ENCODE measurements at places on chromosomes 1 and 21.

DNA sequence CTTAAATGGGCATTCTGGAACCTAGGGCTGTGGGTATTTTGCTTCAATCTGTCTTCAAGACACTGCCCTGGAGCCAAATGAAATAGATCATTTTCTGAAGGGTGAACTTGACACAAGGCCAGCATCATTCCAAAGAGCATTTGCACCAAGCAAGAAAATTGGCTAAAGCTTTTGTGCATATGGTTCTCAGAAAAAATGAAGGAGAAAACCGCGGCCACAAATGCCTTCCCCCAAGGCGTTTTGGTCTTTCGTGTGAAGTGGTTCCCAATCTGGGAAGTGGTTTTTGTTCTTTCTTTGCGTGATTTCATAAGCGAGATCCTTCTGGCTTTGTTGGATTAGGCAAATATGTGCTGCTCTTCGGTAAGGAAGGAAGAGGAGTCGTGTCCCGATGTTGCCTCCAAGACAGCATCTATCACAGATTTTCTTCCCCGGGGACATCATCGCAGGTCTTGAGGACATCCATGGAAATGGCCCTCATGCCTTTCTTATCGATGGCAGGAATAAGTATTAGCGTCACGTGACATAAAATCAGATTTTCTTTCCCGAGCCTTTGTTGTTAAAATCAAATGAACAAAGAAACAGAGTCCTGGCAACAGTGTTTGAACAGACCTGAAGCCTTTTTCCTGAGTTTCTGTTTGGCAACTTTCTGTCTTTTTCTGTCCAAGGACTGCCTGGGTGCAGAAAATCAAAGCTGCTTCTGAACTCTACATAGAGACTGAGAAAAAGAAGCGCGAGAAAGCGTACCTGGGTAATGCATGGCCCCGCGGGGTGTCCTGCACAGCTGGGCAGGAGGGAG lies 31.0 kb downstream of the ATP5PO start:
- DNase-seq, result no peak

GRCh38 chr1:196207612-196208217 lies 400.5 kb downstream of the KCNT2 start:
- no peak for DNase-seq

- no peak for DNase-seq
These were observed 26.7 kb downstream of the CDCA8 start for GRCh38 chr1:37718901-37719571.

GRCh38 chr1:228938537-228938901 lies 203.2 kb downstream of the RHOU start:
- no peak for DNase-seq

DNA sequence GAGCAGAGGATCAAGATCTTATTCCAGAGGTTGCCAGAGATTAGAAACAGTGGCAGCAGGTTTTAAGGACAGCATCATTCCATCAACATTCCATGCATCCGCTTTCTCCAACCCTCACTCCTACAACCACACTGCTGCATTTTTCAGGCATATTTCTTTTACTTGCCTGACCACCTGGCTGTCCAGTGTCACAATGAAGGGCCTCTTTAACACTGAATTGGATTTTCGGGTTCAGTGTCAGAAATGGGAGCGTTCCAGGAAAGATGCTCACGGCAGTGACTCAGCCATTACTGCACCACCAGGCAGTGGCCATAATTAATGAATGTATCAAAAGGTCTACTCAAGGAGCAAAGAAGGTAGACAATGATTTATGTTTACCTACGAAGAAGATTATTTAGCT lies 200.4 kb upstream of the ESRRG start:
- no peak for DNase-seq

GRCh38 chr1:240794046-240794843 lies 182.3 kb upstream of the GREM2 start:
- no peak for DNase-seq

- DNase-seq, result no peak
These were observed 12.1 kb downstream of the RGS1 start for GRCh38 chr1:192587386-192588266.

DNA sequence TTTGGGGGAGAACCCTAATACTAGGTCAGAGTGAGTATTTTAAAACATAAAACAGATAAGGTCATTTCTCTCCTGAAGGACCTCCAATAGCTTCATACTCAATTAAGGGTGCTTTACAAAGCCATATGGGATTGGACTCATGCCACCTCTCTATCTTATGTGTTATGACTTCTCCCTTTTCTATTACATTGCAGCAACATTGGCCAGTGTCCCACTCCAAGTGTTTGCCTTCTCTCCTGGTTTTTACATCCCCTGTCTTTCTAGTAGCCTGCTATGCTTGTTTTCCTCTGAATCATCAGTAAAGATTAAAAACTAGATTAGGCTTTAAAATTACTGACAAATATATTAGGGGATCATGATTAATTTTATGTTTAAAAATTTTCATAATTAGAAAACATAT lies 66.6 kb downstream of the SCMH1 start:
- no peak for DNase-seq

DNA sequence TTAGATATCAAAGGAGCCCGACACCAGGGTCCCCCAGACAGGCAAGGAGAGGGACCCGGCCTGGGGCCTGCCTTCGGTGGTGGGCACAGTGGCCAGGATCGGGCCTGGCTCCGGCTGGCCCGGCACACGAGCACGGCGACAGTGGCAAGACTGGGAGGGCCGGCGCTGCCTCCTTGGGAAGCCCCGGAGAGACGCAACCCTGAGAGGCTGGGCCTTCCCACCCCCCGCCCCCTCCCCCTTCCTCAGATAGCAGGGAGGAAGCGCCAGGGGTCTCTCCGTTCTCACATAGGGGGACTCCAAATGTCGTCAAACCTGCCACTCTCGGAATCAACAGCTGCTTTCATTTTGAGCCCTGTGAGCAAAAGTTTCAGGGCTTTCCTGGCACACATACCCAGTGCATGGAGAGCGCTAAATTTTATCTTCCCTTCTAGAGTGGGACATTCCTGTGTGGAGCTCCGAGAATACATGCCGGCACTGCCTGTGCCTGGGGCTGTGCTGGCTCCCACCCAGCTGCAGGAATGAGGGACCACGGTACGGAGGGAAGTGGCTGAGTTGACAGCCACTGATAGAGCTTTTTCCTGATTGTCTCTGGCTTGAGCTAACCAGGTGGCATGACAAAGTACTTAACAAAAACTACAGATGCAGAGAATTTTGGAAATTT lies 62.4 kb downstream of the CD247 start:
- DNase-seq, result no peak

- no peak for DNase-seq
These were observed at the start of gene B4GALT2 for GRCh38 chr1:43978551-43979260. TSS of gene B4GALT2 (plus strand) at chr1:43979210. CDS start at chr1:43981161, 1,951 bp downstream.

GRCh38 chr1:184380468-184380867 lies 6.4 kb upstream of the C1orf21 start:
- no peak for DNase-seq

- no peak for DNase-seq
These were observed 15.3 kb upstream of the FHAD1 start for GRCh38 chr1:15231714-15232201.

GRCh38 chr1:232599178-232600041 lies 30.5 kb downstream of the SIPA1L2 start:
- no peak for DNase-seq

- no peak for DNase-seq
These were observed 231.7 kb upstream of the B3GALT2 start for GRCh38 chr1:193417945-193418744.

GRCh38 chr1:156128308-156128653 lies 13.8 kb downstream of the LMNA start:
- DNase-seq, result no peak

GRCh38 chr1:183241471-183241870 lies 55.4 kb downstream of the LAMC2 start:
- no peak for DNase-seq

GRCh38 chr1:86811142-86811924 lies 102.6 kb downstream of the SELENOF start:
- no peak for DNase-seq

DNA sequence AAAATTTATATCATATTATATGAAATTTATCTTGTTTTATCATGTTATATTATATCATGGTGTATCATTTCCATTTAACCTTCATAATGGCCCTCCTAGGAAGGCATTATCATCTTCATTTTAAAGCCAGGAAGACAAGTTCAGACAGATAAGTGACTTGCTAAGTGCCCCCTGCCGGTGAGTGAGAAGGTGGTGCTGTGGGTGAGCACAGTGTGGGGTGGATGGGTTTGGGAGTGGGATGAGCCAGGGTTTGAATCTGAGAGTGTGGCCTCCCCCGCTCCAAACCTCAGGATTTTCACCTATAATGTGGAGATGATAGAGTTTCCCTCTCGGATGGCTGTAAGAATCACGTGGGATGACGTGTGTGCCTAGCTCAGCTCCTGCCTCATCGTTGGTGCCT lies 108.7 kb upstream of the IGSF21 start:
- no peak for DNase-seq

DNA sequence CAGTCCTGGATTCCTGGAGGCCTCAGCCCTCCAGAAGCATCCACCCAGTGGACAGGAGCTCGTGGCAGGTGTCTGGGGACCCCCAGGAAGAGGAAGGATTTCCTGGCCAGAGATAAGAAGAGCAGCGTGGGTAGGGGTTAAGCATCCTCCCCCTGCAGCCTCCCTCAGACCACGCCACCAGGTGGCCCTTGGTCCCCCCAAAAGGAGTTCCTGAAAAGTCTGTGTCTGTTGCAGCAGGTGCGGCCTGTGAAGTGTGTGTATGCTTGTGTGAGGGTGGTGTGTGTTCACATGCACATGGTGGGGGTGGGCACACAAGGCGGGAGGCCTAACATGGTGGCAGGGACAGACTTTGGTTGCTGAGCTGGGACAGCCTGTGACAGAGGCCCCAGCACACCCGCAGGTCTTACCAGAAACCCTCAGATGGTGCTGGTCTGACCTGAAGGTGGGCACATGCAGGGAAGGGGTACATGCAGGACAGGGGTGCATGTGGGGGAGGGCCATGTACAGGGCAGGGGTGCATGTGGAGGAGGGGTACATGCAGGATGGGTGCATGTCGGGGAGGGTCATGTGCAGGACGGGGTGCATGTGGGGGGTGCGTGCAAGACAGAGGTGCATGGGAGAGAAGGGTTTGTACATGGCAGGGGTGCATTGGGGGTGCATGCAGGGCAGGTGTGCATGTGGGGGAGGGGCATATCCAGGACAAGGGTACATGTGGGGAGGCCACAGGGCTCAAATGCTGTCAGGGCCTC lies 18.2 kb upstream of the RUNX3 start:
- DNase-seq, result no peak

GRCh38 chr1:98099501-98099900 lies 178.7 kb upstream of the DPYD start:
- no peak for DNase-seq

GRCh38 chr1:9182784-9183257 lies 51.8 kb upstream of the H6PD start:
- no peak for DNase-seq

DNA sequence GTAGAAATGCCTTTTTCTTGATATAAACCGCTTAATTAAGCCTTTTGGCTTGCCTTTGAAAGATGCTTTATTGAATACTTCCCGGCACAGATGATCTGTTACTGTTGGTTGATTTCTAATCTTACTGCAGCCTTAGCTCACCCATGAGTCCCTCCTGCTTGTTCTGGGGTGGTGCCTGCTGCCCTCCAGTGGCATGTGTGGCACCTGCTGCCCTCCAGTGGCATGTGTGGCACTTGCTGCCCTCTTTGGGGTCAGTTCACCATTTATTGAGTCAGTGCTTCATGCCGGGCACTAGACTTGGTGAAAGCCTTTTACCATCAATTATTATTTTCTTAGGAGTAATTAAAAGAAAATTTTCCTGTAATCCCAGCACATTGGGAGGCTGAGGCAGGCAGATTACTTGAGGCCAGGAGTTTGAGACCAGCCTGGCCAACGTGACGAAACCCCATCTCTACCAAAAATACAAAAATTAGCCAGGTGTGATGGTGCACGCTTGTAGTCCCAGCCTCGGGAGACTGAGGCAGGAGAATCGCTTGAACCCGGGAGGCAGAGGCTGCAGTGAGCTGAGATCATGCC lies 54.3 kb downstream of the ADARB1 start:
- DNase-seq, result peak; percentile 33

DNA sequence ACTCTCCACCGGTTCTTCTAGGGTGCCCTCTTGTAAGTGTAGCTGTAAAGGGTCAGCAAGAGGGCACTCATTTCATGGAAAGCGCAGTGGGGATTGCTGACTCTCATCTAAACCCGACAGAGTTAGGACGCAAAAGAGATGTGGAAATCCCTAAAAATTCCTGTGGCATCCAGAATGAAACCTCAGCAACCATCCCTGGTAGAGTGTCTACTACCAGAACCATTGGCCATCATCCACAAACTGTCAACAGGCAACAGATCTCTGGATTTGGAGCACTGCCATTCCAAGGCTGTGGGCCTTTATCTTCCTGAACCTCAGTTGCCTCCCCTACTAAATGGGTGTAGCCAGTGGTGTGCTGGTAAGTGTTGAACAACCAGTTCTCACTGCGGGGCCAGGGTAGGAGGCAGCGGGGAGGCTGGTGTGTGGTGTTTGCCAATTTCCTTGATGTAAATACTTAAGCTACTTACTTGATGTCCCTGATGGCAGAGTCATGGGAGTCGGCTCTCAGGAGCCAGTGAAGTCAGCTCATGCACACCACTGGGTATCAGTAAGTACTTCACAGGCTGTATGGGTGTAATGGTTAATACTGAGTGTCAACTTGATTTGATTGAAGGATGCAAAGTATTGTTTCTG lies 195.8 kb downstream of the KAZN start:
- DNase-seq, result no peak

DNA sequence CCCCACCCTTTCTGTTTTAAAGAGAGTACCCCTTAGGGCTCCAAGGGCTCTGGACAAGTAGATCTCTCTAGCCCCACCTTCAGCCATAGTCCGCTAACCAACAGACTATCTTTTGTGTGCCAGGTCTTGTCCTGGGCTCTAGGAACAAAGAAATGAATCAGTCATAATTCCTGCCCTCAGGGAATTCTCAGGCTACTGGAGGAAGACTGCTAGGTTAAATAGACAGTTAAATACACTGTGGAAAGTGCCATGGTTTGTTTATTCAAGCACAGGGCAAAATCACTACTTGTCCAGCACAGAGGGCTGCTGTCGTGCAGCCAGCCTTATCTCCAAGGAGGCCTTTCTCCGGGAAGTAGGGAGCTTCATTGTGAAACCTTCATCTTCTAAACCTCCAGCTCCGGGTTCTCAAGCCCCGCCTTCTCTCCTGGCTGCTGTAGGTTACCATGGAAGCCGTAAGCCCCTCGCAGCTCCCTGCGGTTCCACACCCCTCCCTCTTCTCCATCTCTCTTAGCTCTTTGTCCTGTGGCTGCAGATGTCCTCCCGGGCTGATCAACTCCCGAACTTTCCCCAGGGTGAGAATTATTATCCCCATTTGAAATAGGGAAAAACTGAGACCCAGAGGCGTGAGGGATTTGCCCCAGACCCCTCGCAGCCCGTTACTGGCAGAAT lies 29.8 kb downstream of the SHISAL2A start:
- no peak for DNase-seq

Data from AG04450 (cell line).